ENCODE measurements at places on chromosomes 7 and 10. TPM values are rescaled to one million over a fixed set of nuclear protein-coding genes. Genes with fewer than 3 reads are reported as not detected.

DNA sequence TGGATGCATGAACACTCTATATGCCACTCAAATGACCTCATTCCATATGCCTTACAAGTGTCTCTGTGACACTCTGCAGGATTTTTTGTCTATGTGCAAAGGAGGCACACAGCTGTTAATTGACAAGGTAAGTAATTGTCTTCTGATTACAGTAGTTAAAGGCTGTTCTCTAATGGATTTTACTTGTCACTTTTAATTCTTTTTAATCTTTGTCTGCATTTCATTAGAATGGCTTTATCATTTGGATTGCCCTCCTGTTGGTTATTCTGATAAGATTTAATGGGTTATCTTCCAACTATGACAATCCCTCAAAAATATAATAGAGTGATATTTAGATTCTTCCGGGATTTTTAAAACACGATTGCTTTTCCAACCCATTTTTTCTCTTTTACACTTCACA, 290.0 kb upstream of the TEX47 start:
- no peak overlapping the region for H3K27ac ChIP-seq
- no peak overlapping the region for H3K4me3 ChIP-seq
- H3K36me3 ChIP-seq = no peaks in the 10 kb centered on the region
- no peak for DNase-seq
- no peaks in the 10 kb centered on the region for H3K27me3 ChIP-seq
- no peaks in the 10 kb centered on the region for H3K4me1 ChIP-seq

- H3K4me1 ChIP-seq = no peaks in the 10 kb centered on the region
- no peaks in the 10 kb centered on the region for H3K27me3 ChIP-seq
- no peaks in the 10 kb centered on the region for H3K36me3 ChIP-seq
- DNase-seq = peak; percentile 4
- no peak overlapping the region for H3K4me3 ChIP-seq
Observed at GRCh38 chr7:64849250-64849923, 53.7 kb upstream of the ZNF273 start.

GRCh38 chr10:89469517-89469916, 55.1 kb downstream of the IFIT5 start:
- H3K4me1 ChIP-seq = peaks cover 32% of the 10 kb centered on the region
- DNase-seq = peak; percentile 29
- no peaks in the 10 kb centered on the region for H3K36me3 ChIP-seq
- H3K4me3 ChIP-seq = no peak overlapping the region

GRCh38 chr10:127243490-127244272, 47.3 kb upstream of the INSYN2A start:
- DNase-seq = peak; percentile 50
- H3K4me1 ChIP-seq = no peaks in the 10 kb centered on the region
- no peak overlapping the region for H3K27ac ChIP-seq
- no peaks in the 10 kb centered on the region for H3K27me3 ChIP-seq
- no peaks in the 10 kb centered on the region for H3K36me3 ChIP-seq
- no peak overlapping the region for H3K4me3 ChIP-seq

- no peak overlapping the region for H3K4me3 ChIP-seq
- no peaks in the 10 kb centered on the region for H3K36me3 ChIP-seq
- no peaks in the 10 kb centered on the region for H3K27me3 ChIP-seq
- H3K27ac ChIP-seq = no peak overlapping the region
- no peak for DNase-seq
Observed at GRCh38 chr7:89458114-89458513, 662.6 kb upstream of the TEX47 start.

DNA sequence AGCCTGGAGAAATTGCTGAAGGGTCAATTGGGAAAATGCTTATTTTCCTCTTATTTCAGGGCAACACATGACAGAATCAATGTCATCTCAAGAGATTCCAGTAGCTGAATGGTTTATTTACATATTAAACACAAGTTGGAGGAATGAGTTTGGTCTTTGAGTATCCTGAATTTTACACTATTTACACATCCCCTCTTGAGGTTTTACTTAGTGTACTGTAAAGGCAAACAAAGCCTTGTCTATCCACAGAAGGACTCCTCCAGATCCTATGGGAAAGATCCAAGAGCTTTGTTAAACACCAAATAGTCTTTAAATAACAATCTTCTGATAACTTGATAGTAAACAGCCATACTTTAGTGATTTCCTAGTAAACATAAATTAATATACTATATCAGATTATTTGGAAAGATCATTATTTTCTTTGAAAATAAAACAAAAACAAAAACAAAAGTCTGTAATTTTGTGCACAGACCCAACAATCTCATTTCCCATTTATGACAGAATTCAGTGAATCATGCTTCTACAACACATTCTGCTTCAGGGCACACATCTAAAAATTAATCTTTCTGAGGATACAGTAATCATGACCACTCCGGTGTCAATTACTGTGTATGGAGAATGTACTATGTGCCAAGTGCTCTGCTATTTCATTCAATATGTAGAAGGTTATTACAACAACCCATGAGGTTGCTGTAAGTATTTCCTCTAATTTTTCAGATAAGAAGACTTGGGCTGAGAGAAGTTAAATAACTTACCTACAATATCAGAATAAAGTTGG, 575.0 kb upstream of the LRRTM3 start:
- peaks cover 38% of the 10 kb centered on the region for H3K4me1 ChIP-seq
- H3K27me3 ChIP-seq = no peaks in the 10 kb centered on the region
- peak overlapping the region; percentile 84 for H3K27ac ChIP-seq

- H3K27ac ChIP-seq = no peak overlapping the region
- no peaks in the 10 kb centered on the region for H3K4me1 ChIP-seq
- H3K4me3 ChIP-seq = no peak overlapping the region
- no peaks in the 10 kb centered on the region for H3K27me3 ChIP-seq
- no peaks in the 10 kb centered on the region for H3K36me3 ChIP-seq
Observed at GRCh38 chr7:71682181-71682580, 550.2 kb downstream of the GALNT17 start.

The FAM13C gene
- total RNA-seq = 0.63 TPM

The UNCX gene
- total RNA-seq = not detected

The CPED1 gene
- total RNA-seq = 2.2 TPM

The ABCF2 gene
- 75.0 TPM for total RNA-seq

The SPDYE9 gene
- not detected for total RNA-seq

The HMX2 gene
- not detected for total RNA-seq

The MBL2 gene
- total RNA-seq = 0.17 TPM

Measured in PC-3 (cell line).